Thoracic aorta (tissue), 2 donors: ENCODE measurements at places on chromosomes 16 and 17.

DNA sequence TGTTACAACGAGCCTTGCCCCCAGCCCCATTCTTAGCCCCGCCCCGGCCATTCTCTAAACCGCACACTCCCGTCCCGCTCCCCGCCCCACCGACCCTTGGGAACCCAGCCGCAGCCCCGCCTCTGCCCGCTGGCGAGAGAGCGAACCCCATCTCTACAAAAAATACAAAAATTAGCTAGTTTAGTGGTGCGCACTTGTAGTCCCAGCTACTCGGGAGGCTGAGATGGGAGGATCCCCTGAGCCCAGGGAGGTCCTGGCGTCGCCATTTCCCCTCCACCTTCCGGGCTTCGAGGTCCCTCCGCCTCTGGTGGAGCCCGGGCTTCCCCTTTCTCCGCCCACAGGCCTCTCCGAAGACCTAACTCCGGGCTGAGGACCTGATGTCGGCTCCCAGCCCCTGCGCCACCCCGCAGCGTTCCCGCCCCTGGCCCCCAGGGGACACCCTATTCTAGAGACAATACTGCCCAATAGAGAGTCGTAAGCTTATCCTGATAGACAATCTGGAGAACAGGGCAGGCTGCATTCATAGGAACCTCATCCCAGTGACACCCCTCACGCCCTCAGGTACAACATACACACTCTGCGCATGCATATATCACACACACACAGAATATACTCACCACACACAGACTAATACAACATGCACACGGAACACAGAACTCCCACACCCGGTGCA lies 480 bp upstream of the PROCA1 start:
- H3K36me3 ChIP-seq: peaks cover 20% of the 10 kb centered on the region
- H3K27me3 ChIP-seq: no peaks in the 10 kb centered on the region
- peaks cover 38% of the 10 kb centered on the region for H3K4me1 ChIP-seq
- H3K4me3 ChIP-seq: peak overlapping the region; percentile 86
- no peak for DNase-seq
- peak overlapping the region; percentile 91 for H3K27ac ChIP-seq

- H3K4me1 ChIP-seq: no peaks in the 10 kb centered on the region
- DNase-seq: no peak
- H3K27ac ChIP-seq: no peak overlapping the region
- H3K27me3 ChIP-seq: no peaks in the 10 kb centered on the region
- no peak overlapping the region for H3K4me3 ChIP-seq
Measured at GRCh38 chr16:65546353-65546791, 424.5 kb upstream of the CDH11 start.

DNA sequence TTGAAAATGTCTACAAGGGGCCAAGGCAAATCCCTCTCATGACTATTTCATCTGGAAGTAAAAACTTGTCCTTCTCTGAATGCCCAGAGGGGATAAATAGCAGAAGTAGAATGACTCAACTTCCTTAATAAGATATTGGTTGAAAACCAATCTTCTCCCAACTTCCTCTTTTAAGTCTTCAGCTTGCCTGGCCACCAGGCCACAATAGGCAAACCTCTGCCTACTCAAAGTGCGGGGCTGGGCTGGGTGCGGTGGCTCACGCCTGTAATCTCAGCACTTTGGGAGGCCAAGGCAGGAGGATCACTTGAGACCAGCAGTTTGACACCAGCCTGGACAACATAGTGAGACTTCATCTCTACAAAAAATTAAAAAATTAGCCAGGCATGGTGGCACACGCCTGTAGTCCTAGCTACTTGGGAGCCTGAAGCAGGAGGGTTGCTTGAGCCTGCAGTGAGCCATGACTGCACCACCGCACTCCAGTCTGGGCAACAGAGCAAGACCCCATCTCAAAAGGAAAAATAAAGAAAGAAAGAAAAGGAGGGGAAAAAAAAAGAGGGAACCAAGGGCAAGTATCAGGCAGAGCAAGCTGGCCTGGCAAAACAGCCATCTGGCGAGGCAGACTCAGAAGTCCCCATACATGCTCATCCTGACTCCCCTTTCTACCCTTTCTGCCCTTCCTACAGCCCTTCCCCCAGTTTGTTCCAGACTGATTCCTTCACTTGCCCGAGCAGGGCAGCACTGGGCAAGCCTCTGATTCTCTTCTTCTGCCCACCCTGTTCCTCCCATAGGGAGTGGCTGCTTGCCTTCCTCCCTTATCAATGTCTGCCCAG lies 20.6 kb downstream of the MAP3K14 start:
- no peaks in the 10 kb centered on the region for H3K27me3 ChIP-seq
- H3K27ac ChIP-seq: no peak overlapping the region
- peaks cover 91% of the 10 kb centered on the region for H3K4me1 ChIP-seq
- H3K36me3 ChIP-seq: no peaks in the 10 kb centered on the region
- DNase-seq: no peak
- H3K4me3 ChIP-seq: no peak overlapping the region

GRCh38 chr16:13471036-13471435 lies 448.9 kb upstream of the ERCC4 start:
- no peaks in the 10 kb centered on the region for H3K27me3 ChIP-seq
- H3K36me3 ChIP-seq: no peaks in the 10 kb centered on the region
- H3K4me3 ChIP-seq: no peak overlapping the region
- DNase-seq: no peak
- no peaks in the 10 kb centered on the region for H3K4me1 ChIP-seq

DNA sequence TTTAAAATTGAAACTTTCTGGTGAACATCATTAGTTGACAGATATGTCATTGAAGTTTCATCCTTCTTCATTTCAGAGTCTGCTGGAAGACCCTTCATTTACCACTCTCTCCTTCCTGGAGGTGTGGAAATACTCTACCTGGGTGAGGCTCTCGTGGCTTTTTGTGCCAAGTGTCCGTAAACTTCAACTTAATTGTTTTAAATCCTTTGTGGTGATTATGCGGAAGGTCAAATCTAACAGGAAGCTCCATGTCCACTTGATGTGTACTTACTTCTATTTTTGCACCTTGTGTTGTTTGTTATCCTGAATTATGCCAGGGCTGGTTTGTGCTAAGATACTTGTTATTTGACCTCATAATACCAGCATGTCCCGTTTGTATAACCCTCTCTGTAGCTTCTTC lies 129.2 kb downstream of the WWOX start:
- no peaks in the 10 kb centered on the region for H3K4me1 ChIP-seq
- no peak overlapping the region for H3K27ac ChIP-seq
- H3K4me3 ChIP-seq: no peak overlapping the region
- no peaks in the 10 kb centered on the region for H3K27me3 ChIP-seq
- no peaks in the 10 kb centered on the region for H3K36me3 ChIP-seq

DNA sequence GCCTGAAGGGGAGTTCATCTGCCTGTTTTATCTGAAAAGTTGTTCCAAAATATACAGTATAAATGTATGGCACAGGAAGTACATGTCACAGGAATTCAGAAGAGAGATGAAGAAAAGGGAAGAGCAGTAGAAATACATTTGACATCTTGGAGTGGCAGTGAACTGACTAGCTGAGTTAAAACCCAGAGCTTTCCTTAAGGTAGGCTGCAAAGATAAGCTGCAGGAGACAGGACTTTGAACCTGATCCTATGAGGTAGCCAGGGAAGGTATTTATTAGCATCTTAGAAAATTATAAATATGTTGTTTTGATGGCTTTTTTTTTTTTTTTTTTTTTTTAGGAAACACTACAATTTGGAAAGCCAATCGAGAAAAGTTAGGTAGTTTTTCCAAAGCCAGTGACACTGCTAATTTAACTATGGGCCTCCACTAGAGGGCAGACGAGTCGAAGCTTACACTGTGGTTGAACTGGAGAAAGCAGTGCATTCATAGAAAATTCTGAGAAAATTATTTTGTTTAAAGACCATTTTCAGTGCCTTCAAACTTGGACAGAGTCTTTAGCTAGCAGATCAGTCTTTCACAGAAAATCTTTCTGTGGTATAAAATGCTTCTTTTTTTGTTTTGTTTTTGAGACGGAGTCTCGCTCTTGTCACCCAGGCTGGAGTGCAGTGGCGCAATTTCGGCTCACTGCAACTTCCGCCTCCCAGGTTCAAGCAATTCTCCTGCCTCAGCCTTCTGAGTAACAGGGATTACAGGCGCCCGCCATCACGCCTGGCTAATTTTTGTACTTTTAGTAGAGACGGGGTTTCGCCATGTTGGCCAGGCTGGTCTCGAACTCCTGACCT lies 122.3 kb downstream of the SSH2 start:
- no peak for DNase-seq
- no peaks in the 10 kb centered on the region for H3K4me1 ChIP-seq
- no peaks in the 10 kb centered on the region for H3K36me3 ChIP-seq
- no peaks in the 10 kb centered on the region for H3K27me3 ChIP-seq
- H3K4me3 ChIP-seq: no peak overlapping the region

DNA sequence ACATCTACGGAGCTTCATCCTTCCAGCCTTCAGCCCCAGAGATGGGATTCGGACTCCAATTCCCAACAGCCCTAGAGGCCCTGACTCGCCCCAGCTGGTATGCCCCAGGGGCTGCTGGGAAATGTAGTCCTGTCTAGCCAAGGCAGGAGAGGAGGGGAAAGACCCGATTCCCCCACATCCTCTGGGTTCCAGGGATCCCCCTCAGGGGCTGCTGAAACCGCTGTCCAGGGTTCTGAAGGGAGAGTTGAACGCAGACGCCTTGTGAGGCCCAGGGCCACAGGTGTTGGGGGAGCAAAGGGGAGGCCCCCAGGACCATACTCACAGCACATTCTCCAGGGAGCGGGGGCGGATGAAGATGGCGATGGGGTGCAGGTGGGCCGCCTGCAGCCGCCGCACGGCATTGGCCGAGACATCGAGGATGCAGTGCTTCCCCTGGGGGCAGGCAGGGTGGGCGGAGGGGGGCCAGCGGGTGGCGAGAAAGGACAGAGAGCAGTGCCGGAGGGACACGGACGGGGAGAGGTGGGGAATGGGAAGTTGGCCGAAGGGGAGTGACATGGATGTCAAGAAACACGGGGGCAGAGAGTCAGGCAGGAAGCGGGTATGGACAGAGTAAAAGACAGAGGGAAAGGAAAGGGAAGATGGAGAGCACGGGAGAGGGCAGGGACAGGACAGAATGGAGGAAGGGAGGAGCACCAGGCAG lies 12.6 kb upstream of the ASGR1 start:
- no peaks in the 10 kb centered on the region for H3K4me1 ChIP-seq
- DNase-seq: no peak
- H3K4me3 ChIP-seq: no peak overlapping the region
- H3K27ac ChIP-seq: no peak overlapping the region

DNA sequence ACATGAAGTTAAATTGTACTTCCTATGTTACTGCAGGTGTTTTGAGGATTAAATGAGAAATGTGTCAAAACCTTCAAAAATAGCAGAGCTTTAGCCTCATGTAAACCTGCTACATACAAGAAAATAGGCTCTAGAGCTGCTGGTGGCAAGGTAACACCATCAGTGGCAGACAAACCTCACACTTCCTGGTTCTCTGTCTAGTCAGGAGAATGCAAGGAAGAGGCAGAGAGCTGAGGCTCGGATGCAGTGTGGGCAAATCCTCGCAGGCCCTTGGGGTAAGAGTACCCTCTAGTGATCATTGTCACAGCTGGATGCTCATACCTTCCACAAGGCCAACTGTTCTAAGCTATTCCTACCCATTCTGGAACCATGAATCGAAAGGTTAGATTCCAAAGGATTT lies 14.2 kb downstream of the CIAPIN1 start:
- H3K27me3 ChIP-seq: no peaks in the 10 kb centered on the region
- no peaks in the 10 kb centered on the region for H3K4me1 ChIP-seq
- H3K27ac ChIP-seq: no peak overlapping the region

GRCh38 chr17:62868723-62869122 lies 60.6 kb upstream of the MARCHF10 start:
- no peak overlapping the region for H3K4me3 ChIP-seq
- H3K27ac ChIP-seq: no peak overlapping the region
- H3K36me3 ChIP-seq: no peaks in the 10 kb centered on the region
- H3K27me3 ChIP-seq: no peaks in the 10 kb centered on the region
- no peak for DNase-seq
- H3K4me1 ChIP-seq: peaks cover 49% of the 10 kb centered on the region

DNA sequence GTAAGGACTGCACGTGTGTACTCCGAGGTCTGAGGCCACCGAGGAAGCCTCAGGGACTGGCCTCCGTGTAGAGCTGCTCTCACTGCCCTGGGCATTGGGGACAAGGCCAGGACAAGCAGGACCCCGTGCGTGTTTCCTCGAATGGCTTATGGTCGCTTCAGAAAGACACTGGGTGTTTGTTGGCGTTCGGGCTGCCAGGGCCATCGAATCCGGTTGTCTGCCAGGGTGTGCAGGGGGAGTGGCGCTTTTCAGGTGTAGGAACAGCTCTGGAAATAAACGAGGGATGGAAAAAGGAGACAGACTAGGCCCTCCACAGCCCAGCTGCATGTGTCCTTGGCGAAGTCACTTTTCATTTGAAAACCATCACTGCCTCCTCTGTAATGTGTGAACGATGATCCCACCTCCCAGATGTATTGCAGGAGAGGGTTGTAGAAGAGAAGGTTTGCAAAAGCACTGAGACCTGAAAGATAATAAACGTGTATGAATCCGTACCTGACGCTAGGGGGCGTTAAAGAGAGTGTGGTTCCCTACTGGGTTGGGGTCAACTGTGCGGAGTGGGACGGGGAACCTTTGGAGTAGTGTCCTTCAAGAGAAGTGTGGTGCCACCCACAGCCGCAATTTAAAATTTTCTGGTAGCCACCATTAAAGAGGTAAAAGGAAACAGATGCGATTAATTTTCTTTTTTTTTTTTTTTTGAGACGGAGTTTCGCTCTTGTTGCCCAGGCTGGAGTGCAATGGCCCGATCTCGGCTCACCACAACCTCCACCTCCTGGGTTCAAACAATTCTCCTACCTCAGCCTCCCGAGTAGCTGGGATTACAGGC lies 2.1 kb upstream of the ZSCAN10 start:
- no peaks in the 10 kb centered on the region for H3K36me3 ChIP-seq
- peak overlapping the region; percentile 23 for H3K27ac ChIP-seq
- DNase-seq: no peak
- H3K4me1 ChIP-seq: peaks cover 11% of the 10 kb centered on the region
